ENCODE measurements at places on chromosomes 4 and X. TPM values are rescaled to one million over a fixed set of nuclear protein-coding genes. Genes with fewer than 3 reads are reported as not detected.

The WDR17 gene
- 1.8 TPM for total RNA-seq

The VCX3B gene
- not detected for total RNA-seq

The ANXA5 gene
- total RNA-seq, result 448 TPM

The CLDN22 gene
- total RNA-seq, result not detected
